Tongue (tissue), 3 donors: ENCODE measurements at places on chromosomes 2 and 18. TPM values are rescaled to one million over a fixed set of nuclear protein-coding genes. Genes with fewer than 3 reads are reported as not detected.

- DNase-seq: no peak
Measured at GRCh38 chr18:78939105-78939504, 40.5 kb upstream of the SALL3 start.

DNA sequence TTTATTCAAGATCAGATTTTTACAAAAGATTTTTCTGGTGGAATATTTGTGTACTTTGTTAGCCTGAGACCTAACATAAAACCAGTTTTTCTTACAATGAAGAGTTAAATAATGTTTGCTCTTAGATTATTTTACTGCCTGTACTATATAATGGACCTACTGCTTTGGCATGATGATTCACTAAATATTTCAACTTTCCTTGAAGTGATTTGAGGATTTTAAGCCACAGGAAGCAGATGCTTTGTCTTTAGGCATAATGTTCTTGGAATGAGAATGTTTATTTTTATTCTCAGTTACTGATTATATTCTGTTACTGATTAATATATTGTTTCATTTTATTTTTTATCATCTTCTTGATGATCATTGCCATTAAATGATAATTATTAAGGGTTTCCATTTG, 175.3 kb upstream of the LRP1B start:
- DNase-seq: no peak

DNA sequence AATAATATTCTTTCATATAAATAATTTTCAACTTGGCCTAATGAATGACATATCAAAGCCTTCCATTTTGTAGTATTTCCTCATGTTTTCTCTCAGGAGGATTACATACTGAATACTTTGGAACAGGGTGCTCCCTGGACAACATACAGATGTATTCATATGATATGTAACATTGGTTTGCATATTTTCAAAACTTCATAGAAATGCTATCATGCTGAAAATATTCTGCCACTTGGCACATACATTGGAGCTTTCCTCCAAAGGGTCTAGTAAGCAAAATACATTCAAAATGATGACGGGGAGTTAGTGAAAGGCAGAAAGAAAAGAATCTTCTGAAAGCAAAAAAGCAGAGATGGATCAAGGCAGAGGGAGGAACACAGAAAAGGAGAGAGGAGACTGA, 38.1 kb upstream of the RTN4 start:
- peak; percentile 47 for DNase-seq

- DNase-seq: no peak
Measured at GRCh38 chr2:29702276-29702675, 219.1 kb downstream of the ALK start.

DNA sequence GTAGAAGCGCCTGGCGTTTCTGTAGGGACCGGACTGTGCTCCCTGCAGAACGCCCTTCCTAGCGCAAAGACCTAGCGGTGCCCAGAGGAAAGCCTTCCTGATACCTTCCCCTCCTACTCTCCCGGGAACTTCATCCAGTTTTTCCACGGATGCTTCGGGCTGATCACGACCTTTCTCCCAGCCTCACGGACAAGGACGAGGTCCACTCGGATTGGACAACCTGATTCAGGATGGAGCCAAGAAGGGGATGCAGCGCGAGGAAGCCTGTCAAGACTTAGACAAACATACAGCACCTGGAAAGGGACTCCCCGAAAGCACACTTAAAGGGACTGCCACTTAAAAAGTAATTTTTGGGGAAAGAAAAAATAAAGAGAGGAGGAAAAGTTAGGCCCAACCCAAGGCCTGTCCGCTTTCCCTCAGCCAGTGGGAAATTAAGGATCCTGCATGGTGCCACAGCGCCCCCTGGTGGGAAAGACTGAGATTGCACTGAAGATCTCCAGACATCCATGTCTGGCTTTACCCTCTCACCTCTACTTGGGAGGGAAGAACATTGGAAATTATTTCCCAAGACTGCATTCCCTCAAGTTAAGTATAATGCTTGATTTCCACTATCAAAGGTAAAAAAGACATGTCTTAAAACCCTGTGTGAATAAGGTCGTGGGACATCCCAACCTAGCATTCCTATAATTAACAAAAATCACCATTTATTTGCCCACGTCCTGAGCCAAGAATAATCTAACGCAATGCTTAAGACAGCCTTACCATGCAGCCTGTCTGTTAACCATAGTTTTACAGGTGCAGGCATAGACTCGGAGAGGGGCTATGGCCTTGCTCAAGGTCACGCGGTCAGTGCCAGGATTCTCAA, 13.4 kb upstream of the COPS8 start:
- peak; percentile 85 for DNase-seq

Gene TOGARAM2
- total RNA-seq: 0.82 TPM

Gene DNER
- 1.3 TPM for total RNA-seq
